ENCODE measurements at places on chromosomes 11 and 22. TPM values are rescaled to one million over a fixed set of nuclear protein-coding genes. Genes with fewer than 3 reads are reported as not detected.

GRCh38 chr11:69489031-69489745 is 7.7 kb downstream of the LINC01488 start:
- no peak for DNase-seq

GRCh38 chr11:87422566-87422965 is 384.8 kb downstream of the TMEM135 start:
- DNase-seq: no peak

Gene GCAT
- total RNA-seq: 5.4 TPM

- DNase-seq: no peak
Observed at GRCh38 chr11:130094614-130095013, 24.9 kb downstream of the APLP2 start.

Gene TMEM138
- total RNA-seq: 60.9 TPM

Gene TMPRSS5
- total RNA-seq: 1.2 TPM

DNA sequence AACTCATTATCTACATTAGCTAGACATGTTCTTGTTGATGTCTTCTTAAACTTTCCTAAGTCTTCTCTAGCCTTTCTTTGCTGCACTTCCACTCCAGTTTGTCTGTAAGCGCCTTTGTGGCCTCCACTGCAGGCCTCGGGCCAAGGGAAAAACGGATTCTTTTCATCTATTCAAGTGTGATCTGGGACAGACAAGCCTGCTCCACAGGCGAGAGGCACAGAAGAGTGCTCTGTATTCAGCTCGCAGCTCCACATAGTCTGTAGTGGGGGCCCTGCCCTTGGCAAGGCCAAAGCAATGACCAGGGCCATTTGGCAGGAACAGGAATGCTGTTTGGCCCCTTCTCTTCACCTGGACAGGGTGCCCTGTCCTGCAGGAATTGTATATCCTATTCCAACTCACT is 84.1 kb upstream of the BARX2 start:
- DNase-seq: no peak

GRCh38 chr22:44461614-44462013 is 36.4 kb downstream of the RTL6 start:
- no peak for DNase-seq

- no peak for DNase-seq
Observed at GRCh38 chr11:114192841-114193389, 103.3 kb upstream of the NNMT start.

Gene CDK2AP2
- total RNA-seq: 61.9 TPM

DNA sequence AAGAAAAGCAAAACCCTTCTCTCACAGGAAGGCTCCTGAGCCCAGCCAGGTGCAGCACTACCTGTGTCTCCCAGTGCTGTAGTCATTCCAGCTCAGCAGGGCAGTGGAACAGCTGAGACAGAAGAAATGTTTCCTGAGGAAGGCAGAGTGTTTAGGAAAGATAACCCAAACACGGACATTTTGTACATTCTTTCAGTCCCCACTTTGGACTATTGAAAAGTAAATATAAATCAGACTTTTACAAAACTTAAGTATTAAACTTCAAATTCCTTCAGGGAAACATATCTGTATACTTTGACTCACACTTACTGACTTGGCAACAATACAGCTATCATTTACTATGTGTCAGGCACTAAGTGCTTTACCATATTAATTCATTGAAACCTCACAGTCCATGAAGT is 40.4 kb downstream of the RRAS2 start:
- no peak for DNase-seq

DNA sequence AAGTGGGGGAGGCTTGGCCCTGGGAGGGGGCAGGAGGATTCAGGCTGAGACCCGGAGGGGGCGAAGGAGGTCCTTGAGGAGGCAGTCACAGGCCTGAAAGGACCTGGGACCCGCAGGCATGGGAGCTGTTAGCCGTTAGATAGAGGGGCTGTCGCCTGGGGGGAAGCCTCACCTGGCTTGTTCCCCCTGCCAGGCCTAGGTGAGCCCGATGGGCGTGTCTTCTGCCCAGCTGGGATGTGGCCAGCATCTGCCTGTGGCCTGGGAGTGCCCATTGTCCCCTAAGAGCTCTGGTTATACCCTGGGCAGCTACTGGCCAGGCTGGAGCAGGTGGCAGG is 1.8 kb upstream of the DUSP8 start:
- no peak for DNase-seq

- no peak for DNase-seq
Observed at GRCh38 chr11:72573855-72574445, 100.3 kb downstream of the PDE2A start.

GRCh38 chr22:23187871-23188700 is 7.8 kb downstream of the BCR start:
- DNase-seq: no peak

- DNase-seq: no peak
Observed at GRCh38 chr11:3959015-3959902, 103.8 kb downstream of the STIM1 start.

GRCh38 chr11:127640561-127641451 is 640.2 kb upstream of the KIRREL3 start:
- DNase-seq: no peak

DNA sequence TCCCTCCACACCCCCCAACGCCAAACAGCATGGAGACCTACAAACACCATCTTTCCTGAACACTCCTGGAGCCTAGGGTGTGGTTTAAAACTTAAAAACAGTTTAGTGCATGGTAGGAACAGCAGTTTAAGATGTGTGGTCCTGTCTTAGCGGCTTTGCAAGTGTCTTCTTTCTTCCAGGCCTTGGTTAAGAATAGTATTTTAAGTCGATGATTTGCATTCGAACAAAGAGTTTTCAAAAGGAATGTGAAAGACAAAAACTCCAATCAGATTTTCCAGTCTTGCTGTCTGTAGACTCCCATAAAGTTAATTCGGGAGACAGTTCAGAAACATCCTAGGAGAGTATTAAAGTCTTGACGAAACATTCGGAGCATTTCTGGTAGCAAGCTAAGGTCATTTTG is 3.7 kb downstream of the FGF4 start:
- DNase-seq: no peak

DNA sequence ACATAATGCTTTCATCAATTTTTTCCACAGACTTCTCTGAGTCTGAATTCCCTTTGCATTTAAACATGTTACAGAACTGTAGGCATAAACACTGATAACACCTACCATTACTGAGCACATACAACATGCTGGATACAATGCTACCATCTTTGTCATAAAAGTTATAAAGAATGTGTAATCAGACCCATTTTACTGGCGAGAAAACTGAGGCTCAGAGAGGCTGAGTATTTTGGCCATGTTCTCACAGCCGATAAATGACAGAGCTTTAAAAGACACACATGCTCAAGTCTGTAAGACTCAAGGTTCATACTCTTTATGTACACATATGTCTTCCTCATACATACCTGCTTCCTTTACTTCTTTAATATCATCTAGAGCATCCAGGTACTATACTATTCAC is 2.6 kb downstream of the RRAS2 start:
- no peak for DNase-seq

GRCh38 chr22:24744638-24745037 is 29.9 kb downstream of the PIWIL3 start:
- DNase-seq: no peak

Gene ALKBH8
- 10.7 TPM for total RNA-seq

Gene UBQLN3
- 0.49 TPM for total RNA-seq

Gene GAB4
- not detected for total RNA-seq

- no peak for DNase-seq
Observed at GRCh38 chr11:116353589-116353988, 419.2 kb downstream of the BUD13 start.

- DNase-seq: no peak
Observed at GRCh38 chr11:2558397-2558796, 113.6 kb downstream of the KCNQ1 start.

Gene A4GALT
- not detected for total RNA-seq

GRCh38 chr11:75667255-75667830 is 1.5 kb downstream of the MAP6 start:
- DNase-seq: peak; percentile 30

DNA sequence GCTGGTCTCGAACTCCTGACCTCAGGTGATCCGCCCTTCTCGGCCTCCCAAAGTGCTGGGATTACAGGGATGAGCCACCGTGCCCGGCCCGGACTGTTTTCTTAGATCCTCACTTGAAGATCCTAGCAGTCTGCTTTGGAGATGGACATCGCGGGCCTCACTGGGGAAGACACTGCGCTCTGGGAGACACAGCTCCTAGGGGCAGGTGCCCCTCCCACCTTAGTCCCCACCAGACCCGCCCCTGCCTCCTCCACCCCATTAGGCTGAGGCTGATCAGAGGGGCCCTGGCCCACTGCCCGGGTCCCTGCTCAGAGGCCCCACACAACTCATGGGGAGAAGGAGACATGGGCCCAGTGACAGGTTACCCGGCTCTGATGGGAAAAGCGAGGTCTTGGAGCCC is 11.3 kb upstream of the LTO1 start:
- no peak for DNase-seq

DNA sequence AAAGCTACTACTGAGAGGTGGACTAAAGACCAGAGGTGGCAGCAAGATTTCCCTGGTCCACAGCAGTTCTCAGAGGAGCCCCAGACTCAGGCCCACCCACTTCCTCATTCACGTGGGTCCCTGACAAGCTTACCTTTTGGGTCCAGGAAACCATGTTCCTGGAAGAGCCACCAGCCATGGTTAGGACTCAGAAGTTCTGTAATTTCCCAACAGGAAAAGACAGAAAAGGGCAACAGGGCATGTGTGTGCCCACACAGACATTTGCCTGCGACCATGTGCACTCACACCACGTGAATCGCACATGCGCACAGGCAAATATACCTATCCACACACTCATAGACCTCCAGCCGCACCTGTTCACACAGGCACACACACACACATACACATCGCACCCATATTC is 42.9 kb downstream of the LRRC32 start:
- no peak for DNase-seq

Gene MS4A15
- not detected for total RNA-seq

DNA sequence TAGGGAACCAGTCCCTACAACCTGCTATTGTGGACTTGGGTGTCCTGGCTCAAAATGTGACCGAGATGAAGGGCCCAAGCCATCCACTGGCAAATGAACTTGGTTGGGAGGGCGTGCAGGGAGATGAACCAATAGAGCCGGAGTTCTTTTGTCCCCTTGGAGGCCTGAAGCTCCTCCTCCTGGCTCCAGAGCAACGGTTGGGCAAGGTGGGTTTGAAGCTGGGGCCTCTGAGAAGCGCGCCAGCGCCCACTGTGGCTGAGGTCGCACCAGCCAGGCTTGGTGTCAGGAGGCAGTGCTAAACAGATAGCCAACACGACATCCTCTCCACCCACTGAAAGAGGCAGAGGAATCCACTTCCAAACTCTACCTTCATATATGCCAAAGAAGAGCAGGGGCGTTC is 36.0 kb upstream of the PACSIN2 start:
- DNase-seq: no peak

DNA sequence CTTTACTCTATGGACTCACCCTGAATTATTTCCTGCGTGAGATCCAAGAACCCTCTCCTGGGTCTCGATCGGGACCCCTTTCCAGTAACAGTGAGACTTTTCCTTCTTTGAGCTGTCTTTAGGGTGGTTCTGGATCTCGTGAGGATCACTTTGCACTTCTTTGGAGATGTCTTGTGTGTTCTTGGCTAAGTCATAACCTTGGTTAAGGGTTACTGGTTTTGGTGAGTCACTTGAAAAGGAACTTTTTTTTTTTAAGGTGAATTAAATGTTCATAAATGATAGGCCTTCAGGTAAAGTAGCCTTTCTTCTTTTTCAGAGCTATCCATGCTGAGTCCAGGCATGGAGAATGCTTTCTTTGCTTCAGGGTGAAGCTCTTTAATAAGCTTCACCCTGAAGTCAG is 19.4 kb upstream of the GSTP1 start:
- DNase-seq: no peak

- no peak for DNase-seq
Observed at GRCh38 chr11:2768471-2769408, 68.9 kb upstream of the KCNQ1OT1 start.

DNA sequence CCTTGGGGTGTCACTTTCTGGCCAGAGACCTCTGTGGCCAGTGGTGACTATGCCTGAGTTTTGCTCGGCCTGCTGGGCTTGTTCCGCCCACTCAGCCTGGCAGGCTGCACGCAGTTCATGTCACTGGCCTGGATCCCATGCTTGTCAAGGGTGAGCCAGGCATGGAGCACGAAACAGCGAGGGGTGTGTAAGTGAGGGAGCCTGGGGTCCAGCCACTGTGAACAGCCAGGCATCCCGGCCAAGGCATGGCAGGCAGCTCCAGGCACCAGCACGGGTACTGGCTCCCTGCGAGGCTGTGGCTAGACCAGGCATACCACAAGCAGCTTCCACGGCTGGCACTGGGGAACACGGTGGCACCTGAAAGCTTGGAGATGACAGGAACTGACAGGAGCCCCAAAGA is 214.3 kb downstream of the LRRC4C start:
- no peak for DNase-seq

DNA sequence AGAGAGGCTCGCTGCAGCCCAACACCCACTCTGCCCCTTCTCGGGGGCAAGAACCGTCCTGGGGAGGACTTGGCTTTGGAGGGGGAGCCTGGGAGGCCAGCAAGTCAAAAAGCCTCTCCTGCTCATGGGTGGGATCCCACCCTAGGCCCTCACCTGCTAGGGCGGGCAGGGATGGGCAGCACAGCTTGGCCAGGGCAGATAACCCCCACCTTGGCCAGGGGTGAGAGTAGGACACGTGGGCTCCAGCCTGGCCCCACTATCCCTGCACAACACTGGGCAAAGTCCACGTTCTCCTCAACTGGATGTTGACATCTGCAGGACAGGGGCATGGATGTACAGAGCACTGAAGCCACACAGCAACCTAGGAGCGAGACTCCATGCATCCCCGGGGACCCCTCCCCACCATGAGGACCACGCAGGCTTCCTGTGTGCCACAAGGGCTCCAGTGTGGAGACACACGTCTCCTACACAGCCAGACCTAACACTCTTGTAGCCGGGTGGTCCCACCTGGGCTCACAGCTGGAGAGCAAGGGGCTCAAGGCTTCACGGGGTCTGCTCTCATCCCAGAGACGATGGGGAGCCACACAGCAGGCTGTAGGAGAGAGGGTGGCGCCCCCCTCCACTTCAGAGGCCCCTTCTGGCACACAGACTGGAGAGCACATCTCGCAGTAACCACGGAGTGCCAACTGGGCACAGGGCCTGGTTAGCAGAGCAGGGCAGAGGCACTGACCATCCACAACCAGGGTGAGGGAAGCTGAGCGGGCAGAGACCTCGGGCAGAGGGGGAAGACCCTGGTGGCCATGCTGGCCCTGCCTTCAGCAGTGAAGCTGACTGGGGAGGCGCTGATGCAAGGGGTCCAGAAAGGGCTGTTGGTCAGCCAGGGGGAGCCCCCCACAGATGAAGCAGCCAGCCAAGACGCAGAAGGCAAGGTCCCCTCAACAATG is 171.1 kb downstream of the CRYBB2 start:
- DNase-seq: no peak

Data from naive thymus-derived CD4-positive, alpha-beta T cell (primary cell).